ENCODE measurements at places on chromosomes 1 and 21.

DNA sequence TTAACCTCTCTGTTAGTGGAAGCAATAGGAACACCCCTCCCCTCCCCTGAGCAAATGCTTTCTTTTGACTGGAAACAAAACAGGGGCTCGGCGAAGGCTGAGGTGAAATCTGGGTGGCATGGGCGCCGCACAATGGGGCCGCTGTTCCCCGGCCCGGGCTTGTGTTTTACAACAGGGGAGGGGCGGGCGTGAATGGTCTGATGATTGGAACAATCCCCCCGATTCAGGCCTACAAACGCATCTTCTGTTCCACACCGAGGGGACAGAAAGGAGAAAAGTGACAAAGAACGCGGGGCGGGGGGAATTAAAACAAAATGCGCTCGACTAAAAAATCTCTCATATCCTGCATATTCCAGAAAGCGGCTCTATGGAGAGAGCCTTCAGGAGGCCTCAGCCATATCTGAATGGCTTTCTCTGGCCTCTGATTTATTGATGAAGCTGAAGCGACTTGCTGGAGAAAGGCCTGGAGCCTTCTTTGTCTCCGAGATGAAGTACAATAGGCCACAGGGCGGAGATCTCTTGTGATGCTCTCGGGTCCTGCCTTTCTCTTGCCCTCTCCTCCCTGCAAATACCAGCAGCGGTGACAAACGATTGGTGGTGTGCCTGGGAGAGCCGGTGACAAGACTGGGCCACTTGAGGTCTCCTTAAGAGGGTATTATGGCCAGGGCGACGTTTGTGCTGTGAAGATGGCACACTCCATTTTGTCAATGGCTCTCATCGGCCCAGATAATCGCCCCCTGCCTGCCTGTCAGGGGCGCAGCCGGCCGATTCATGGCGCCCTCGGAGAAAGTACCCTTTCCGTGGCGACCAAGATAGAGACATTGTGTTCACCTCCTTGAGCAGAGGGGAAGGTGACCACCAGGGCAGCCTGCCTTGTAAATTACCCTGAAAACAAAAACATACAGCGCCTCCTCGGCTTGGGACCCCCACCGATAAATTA, 47.1 kb upstream of the OLIG2 start:
- no peak for DNase-seq

GRCh38 chr1:226863446-226863845, 7.0 kb upstream of the PSEN2 start:
- DNase-seq, result no peak

GRCh38 chr1:170964506-170964905, 29.2 kb downstream of the MROH9 start:
- no peak for DNase-seq

DNA sequence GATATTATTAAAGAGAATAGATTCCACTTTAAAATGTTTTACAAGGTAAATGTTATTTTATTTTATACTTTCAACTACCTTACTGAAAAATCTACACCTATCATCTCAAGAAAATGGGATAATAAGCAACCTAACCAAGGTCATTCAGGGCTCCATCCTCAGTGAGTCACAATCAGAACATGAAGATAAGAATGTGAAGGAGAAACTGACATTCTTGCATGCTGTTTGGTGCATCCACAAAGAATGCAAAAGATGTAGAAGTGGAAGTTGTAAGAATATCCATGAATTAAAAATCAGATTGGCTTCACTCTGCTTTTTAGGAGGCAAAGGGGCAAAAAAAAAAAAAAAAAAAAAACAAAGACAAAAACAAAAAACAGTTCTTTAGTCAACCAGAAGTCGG, 6.5 kb downstream of the WARS2 start:
- no peak for DNase-seq

Data from activated naive CD8-positive, alpha-beta T cell treated with anti-CD3 and anti-CD28 coated beads, Interleukin-2, amount 10 ng/mL, durations not matched to agents 7 days and 5 days (primary cell).